ENCODE measurements at places on chromosomes 13 and 19.

- peaks cover 11% of the 10 kb centered on the region for H3K36me3 ChIP-seq
Observed at GRCh38 chr19:7628589-7629311, 595 bp downstream of the XAB2 start.

DNA sequence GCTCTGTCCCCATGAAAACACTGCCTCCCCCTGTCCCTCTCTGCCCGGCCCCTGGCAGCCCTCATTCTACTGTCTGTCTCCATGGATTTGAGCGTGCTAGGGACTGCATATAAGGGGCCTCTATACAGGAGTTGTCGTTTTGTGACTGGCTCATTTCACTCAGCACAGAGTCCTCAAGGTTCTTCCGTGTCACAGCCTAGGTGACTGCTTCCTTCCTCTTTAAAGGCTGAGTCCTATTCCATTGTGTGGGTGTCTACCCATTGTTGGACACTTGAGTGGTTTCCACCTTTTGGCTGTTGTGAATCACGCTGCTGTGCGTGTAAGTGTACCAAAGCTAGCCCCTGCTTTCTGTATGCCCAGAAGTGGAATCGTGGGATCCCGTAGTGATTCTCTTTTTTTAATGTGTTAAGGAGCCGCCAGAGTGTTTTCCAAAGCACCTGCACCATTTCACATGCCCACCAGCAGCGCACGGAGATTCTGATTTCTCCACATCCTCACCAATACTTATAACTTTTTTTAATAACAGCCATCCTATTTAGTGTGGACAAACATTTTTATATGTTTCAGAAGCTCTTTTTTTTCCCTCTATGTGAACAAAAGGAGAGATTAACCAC, 116.7 kb downstream of the COL4A2 start:
- H3K4me1 ChIP-seq = peaks cover 50% of the 10 kb centered on the region
- peaks cover 48% of the 10 kb centered on the region for H3K36me3 ChIP-seq
- peaks cover 1% of the 10 kb centered on the region for H3K27me3 ChIP-seq
- H3K4me3 ChIP-seq = no peak overlapping the region

- no peak overlapping the region for H3K27ac ChIP-seq
- H3K36me3 ChIP-seq = no peaks in the 10 kb centered on the region
- H3K4me1 ChIP-seq = peaks cover 10% of the 10 kb centered on the region
Observed at GRCh38 chr13:51816604-51817249, 12.8 kb upstream of the DHRS12 start.

DNA sequence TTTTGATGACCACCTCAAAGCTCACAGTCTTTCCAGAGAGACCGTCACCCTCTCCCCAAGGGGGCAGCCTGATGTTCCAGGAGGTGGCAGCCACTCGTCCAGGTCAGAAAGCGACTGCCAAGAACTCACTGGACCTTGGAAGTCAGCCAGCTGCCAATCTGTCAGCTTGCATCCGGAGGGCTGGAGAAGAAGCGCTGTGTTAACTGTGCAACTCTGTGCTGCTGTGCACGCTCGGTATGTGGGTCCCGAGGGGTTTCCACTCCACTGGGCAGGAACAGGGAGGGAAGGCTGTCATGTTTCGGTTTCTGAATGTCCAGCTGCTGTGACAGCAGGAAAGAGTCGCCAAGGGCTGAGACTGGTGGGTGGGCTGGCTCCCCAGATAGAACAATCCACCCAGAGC, 89.2 kb downstream of the CACNA1A start:
- H3K4me3 ChIP-seq = no peak overlapping the region
- DNase-seq = no peak
- H3K27me3 ChIP-seq = peaks cover 11% of the 10 kb centered on the region
- H3K27ac ChIP-seq = no peak overlapping the region

Measured in HFFc6 (cell line).